ENCODE measurements at places on chromosomes 13 and 19.

GRCh38 chr13:97198753-97199152 is 23.4 kb upstream of the MBNL2 start:
- DNase-seq: no peak

- no peak for DNase-seq
Observed at GRCh38 chr19:45305421-45305820, 17.3 kb downstream of the CKM start.

DNA sequence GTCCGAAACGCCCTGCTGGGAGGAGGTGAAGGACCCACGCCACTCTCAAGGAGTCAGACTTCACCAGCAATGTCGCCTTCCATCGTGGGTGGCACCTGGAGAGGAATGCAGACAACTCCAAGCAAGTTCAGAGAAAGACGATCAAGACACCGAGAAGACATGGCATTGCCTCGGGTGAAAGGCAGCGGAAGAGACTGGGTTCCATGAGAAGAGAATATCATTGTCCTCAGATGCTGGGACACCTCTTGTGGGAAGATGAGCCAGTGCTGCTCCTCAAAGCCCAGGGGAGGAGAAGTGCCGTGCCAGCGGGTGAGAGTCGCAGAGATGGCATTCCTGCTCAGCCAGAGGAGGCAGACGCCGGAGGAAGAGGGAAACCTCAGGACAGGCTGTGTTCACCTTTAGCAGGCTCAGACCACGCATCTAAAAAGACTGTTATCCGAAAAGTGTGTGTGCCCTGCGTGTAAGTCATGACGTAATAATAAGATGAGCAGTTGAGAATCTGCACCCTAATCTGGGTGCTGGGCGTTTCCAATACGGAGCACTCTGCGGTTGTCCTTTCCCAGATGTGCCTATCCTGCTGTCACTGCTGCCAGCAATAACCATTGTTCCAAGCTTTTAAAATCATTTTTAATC is 144.6 kb upstream of the SPACA7 start:
- DNase-seq: no peak

DNA sequence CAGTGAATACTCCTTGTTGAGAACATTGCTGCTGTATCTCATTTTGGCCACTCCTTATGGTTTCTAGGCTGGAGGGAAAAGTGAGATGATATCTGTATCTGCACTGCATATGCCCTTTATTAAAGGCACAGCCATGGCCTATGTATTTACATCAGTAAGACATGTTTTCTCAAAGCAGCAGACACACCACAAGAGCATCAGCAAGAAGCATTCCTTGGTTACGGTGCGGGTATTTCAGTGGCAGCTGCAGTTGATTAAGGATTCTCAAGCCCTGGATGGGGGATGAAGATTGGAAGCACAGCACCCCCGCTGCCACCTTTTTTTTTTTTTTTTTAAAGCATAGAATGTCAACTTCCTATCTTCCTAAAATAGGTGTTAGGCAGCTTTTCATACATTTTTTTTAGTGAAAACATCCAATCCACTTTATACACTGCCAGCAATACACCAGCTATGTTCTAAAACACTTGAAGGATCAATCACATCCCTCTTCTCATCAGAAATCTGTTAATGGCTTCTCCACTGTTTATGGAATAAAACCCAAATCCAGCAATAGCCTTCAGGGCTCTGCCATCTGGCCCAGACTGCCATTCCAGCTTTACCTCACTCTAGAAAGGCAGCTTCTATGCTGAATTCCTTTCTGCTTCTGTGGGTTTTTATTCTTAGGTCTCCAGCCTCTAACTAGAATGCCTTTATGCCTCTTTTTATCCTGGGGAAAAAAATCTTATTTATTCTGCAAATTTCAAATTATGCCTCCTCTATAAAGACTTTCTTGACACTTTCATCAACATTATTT is 331.0 kb downstream of the DNAJC15 start:
- DNase-seq: no peak

DNA sequence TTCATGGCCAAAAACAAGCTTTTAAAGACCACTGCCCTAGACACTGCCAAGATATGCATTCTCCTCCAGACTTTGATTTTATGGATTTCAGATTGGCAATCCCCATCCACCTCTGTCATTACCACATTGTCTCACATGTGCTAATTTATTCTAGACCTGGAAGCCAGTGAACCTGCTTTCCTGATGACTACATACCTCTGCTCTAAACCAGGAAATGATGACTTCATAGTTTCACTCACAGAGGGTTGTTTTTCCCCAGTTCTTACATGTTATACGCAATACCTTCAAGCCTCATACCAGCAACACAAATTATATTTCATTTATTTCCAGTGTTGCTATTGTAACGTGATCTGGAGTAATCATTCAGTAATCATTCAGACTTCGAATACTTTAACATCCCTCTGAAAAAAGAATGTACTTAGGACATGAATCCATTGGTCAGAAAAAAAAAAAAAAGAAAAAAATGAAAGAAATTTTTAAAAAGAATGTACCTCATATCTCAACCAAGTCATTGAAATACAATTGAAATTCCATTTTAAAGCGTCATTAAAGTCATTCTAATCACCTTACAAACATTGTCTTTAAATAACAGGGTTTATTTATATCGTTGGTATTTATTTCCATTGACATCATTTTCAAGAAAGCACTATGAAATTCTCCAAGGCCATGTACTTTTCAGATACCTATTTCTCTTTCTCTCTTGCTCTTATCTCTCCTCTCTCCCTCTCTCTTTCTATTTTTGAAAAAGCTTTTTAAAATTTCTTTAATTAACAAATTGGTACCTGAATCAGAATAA is 33.4 kb upstream of the KLF5 start:
- DNase-seq: no peak

DNA sequence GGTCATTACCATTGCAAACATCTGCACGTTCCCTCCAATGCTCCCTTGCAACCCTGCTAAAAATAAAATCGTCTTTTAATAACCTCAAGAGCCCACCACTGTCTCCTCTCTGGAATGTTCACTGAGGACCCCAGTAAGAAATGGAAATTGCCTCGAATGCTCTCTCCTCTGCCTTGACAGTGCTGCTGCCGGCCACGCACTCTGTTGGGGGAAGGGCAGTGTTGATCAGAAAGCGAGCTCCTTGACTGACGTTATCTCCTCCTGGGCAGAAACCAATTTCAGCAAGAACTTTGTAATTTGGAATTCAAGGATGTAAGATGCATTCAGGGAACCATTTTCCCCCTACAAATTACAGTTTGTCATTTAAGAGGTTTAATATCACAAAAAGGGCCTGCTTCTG is 718.5 kb downstream of the UQCRFS1 start:
- DNase-seq: no peak

DNA sequence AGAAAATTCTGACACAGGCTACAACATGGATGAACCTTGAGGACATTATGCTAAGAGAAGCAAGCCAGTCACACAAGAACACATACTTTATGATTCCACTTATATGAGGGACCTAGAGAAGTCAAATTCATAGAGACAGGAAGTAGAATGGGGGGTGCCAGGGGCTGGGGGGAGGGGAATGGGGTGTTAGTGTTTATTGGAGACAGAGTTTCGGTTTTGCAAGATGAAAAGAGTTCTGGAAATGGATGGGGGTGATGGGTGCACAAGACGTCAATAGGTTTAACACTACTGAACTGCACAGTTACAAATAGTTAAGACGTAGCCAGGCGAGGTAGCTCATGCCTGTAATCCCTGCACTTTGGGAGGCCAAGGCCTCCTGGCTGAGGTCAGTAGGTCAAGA is 3.5 kb upstream of the ZNF787 start:
- no peak for DNase-seq

GRCh38 chr13:47046706-47047105 is 149.9 kb upstream of the HTR2A start:
- DNase-seq: no peak

DNA sequence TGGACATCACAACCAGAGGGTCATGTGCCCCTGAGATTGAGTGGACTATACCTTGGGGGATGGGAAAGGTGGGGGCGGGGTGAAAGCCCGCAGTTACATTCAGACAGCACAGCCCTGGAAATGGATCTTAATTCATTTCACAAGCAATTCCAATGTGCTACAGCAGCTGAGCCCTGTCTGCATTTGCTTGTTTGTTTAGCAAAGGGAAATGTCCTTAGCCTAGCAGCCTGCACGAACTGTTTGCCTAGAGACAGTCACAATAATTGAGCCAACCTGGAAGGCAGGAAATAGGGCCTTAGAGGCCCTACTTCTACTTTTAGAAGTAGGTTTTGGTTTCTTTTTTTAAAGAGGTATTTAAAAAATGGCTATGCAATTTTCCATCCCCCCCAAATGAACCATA is 177.3 kb upstream of the KL start:
- DNase-seq: no peak

DNA sequence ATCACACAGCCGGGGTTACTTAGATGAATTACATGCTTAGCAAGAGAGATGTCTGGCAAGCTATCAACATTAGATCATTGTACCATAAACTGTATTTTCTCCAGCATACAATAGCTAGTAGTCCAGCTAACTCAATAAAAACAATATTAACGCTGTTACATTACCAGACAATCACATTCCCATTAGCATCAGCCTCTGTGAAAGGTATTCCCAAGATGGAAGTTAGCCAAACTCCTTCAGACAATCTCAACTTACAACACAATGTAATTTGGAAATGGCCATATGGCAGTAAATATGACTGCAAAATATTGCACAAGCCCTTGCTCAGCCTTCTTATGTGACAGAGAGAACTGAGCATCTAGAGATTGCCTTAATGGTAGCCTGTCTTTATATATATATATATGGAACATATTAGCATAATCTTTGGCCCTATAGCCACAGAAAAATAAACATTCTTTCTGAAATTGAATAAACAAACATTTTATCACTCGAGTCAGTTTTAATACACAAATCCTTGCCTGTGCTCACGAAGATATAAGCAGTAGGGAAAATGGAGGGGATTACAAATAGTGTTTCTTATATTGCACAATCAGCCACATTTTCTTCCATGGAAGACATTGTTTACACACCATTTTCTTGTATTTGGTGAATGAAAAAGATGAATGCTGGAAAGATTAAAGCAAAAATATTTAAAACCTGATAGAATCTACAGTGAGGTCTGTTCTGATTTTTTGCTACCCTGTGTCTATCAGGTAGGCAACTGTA is 1060.5 kb downstream of the DIAPH3 start:
- no peak for DNase-seq

DNA sequence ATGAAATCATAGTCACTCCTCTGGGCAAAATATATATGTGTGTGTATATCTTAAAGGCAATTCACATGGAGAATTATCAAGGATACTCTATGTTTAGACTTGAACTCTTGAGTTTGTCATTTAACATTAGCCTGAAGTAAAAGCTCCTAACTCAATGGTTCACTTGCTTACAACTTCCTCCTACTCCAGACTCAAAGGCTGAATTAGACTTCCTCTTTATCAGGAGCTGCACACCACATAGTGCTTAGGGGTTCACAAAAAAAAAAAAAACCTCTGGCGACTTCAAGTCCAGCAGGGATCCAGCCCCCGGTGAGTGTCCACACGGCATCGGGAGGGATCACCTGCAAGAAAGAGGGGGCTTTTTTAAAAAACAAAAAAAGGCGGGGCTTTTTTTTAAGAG is 68.2 kb upstream of the LSM14A start:
- DNase-seq: no peak

- DNase-seq: no peak
Observed at GRCh38 chr19:49656456-49657109, 9.1 kb downstream of the IRF3 start.

- no peak for DNase-seq
Observed at GRCh38 chr19:51375504-51376221, 3.2 kb upstream of the NKG7 start.

DNA sequence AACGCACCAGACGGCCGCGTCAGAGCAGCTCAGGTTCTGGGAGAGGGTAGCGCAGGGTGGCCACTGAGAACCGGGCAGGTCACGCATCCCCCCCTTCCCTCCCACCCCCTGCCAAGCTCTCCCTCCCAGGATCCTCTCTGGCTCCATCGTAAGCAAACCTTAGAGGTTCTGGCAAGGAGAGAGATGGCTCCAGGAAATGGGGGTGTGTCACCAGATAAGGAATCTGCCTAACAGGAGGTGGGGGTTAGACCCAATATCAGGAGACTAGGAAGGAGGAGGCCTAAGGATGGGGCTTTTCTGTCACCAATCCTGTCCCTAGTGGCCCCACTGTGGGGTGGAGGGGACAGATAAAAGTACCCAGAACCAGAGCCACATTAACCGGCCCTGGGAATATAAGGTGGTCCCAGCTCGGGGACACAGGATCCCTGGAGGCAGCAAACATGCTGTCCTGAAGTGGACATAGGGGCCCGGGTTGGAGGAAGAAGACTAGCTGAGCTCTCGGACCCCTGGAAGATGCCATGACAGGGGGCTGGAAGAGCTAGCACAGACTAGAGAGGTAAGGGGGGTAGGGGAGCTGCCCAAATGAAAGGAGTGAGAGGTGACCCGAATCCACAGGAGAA is 1.9 kb downstream of the PPP1R12C start:
- no peak for DNase-seq

DNA sequence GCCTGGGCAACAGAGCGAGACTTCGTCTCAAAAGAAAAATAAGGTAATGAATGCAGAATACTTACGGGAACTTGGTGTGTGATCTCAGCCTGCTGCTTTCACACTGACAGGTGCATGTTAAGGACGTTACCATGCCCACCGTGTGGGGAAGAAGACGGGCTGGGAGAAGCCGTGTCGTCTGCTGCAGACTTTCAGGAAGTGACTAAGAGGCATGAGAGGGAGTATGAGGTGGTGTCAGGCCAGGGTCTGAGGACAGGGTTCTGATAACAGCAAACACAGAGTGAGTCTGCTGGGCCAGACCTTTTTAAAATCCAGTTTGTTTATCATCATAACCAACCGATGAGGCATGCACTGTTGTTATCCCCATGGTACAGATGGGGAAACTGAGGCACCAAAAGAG is 13.6 kb upstream of the GALP start:
- no peak for DNase-seq

DNA sequence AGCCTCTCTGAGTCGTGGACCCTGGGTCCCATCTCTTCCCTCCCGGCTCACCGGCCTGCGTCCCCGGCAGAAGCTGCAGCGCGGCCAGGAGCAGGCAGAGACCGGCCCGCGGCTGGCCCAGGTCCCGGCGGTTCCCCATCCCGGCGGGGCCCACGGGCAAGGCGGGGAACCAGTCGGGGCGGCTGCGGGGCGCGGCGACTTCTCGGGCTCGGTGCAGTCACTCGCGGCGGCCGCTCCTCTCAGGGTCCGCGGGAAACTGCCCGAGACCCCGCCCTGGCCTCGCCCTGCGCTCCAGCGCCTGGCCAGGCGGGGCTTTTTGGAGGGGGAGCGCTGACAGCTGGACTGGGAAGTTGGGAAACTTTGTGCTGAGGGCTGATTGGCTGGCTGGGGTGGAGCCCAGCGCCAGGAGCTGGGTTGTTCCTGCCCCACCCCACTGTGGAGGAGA is at the start of gene COL5A3:
Gene COL5A3 (minus strand): TSS at position 258 of the 445 bp plus-strand sequence. CDS start 119 bp downstream, at position 139.
- no peak for DNase-seq

- DNase-seq: no peak
Observed at GRCh38 chr13:40515702-40516101, 150.7 kb downstream of the FOXO1 start.

GRCh38 chr13:45796426-45797235 is 54.9 kb downstream of the SIAH3 start:
- DNase-seq: no peak

Data from stimulated activated CD8-positive, alpha-beta memory T cell treated with anti-CD3 and anti-CD28 coated beads, Interleukin-15, amount 100 ng/mL, for 4 hours (primary cell).